Effector CD4-positive, alpha-beta T cell (primary cell): ENCODE measurements at places on chromosomes 7 and 10.

DNA sequence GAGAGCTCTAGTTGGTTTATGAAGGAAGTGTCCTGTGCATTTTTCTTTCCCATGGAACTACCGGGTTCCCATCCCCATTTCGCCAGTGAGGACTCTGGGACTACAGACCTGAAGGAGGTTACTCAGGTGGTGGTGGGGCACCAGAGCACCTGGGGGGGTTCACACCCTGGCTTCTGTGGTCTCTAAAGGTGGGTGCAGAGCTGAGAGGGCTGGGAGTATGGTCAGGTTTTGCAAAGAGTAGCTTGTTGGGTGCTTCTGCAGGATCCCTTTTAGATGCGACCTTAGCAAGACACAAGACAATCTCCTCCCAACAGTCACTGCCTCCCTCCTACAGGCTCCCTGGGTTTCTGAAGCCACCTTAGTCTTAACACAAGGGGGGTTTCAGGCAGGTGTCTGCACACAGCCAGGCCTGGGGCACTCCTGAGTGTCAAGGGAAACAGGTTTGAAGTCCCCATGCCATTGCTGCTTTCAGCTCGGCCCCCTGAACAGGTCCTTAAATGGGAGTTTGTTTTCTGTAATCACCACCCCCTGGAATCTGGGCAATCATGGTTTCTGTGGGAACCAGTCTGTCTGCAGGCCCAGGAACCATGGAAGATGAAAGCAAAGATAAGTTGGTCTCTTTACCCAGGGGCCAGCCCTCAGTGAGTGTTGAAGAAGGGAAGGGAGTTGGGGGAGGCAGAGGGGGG is 9.9 kb upstream of the CXCL12 start:
- DNase-seq, result no peak

GRCh38 chr7:157908006-157908782 is 571.4 kb downstream of the DNAJB6 start:
- DNase-seq, result no peak

DNA sequence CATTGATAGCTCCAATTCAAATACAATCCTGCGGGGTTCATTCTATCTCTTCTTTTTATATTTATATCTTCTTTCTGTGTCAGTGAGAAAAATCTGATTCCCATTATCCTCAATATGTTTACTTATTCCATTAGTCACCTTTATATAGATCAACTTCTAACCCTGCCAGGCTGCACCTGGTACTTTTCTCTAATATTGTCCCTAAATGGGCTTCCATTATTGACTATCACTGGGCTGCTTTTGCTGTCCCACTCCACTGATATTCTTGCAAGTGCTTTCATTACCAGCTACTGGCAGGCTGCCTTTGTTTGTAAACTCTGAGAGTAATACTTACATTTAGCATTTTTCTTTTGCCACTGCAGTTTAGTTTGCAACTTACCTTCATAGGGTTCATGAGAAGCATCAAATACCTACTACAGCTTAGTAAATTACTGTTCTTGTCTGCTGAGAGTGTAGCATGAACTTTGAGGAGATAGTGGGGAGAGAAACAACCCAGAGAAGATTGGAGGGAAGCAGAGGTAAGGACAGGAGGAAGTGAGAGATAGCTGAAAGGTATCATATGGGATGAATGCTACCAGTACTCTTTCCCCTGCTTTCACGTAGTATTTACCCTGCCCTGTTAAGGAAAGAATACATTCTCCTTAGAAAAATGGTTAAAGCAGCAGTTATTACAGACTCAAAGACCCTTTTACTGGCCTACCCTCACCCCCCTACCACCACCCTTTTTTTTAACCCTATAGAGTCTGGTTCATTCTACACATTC is 119.1 kb downstream of the PHTF2 start:
- DNase-seq, result no peak

DNA sequence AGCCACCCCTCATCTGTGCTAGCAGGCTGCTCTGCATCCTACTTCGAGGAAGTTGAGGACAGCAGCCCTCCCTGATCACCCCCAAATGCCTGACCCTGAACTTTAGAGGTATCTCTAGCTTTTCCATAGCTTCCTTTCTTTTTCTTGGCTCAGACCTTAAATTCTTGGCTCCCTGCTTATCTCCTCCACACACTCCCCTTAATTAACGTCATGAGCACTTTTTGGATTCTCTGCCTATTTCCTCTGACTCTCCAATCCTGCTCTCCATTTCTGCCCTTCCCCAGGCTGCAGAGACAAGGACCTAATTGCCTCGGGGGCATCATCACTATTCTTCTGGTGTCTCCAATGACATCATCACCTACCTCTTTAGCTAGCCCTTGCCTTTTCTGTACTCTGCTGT is 40.8 kb upstream of the SEC61G start:
- no peak for DNase-seq

- DNase-seq, result no peak
Measured at GRCh38 chr10:122419876-122420623, 34.4 kb upstream of the ARMS2 start.

- no peak for DNase-seq
Measured at GRCh38 chr10:10600004-10600403, 417.7 kb upstream of the CELF2 start.

DNA sequence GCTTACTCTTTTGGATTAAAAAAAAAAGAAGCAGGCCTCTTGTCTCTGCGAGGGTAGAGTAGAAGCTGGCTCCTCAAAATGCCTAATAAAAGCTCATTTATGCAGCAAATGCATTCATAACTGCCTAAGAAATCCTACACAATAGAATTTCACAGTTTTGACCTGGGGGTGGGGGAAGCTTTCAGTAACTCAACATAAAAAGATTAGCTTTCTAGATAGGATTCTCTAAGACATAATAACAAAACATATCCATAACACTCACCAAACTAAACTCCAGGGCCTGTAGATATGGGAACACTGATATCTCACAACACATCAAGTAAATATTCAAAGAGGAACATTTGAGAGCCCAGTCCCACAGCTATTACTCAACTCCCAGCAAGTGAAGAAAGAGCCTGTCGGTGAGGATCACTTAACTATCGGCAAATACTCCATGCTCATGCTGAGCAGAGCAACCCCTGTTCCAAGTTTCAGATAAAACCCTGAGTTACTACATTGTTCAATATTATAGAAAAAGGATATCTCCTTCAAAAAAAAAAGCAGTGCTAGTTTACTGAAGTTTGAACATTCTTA is 88.1 kb downstream of the COBL start:
- no peak for DNase-seq

DNA sequence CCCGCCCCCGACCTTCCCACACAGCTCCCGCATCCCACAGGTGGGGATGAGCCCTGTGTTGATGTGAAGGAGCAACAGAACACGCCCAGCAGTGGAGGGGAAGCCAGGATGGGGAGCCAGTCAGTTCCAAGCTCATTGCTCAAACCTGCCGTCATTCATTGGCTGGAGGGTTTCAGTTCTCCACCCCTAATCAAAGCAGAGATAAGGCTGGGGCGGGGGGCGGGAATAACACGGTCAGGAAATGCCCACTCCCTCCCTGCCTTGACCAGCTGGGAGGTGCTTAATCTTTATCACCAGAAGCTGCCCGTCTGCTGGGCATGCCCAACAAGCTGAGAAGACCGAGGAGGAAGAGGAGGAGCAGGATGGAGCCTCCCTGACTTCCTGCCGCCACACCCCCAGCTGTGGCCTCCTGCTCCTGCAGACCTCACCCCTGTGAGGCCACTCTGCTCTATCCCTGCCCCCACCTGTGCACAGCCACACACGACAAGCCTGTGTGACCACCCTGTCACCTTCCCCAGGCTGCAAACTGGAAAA is 265.1 kb downstream of the ZEB1 start:
- no peak for DNase-seq

DNA sequence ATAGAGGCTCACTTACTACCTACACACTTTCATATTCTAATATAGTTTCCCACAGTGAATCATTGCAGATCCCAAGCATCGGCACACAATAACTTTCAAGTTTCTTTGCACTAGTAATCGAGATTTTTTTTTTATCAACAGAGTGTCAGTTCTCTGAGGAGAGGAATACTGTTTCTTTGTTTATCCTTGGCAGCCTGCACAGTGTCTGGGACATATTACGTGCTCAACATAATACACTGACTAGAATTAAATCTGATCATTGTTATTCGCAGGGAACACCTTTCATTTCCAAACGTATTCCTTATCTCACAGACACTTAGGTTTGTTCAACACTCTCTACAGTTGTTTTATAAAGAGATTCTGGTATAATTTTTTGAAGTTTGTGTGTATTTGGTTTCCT is 95.3 kb downstream of the CACNA2D1 start:
- no peak for DNase-seq

DNA sequence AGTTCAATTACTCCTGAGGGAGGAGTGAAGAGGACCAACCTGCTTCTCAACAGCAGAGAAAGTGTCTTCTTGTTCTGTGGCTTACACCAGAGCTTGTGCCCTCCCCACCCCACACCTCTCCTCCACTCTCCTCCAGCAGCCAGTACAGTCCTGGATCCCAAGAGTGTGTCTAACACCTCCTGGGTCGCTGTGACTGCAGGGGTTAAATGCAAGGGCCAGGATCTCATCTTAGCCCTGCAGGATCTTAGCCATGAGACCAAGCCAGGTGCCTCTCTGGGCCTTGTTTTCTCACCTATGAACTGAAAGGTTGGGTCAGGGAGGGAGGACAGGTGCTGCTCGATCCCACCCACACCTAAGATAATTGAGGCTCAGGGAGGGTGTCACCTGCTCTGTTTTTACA is 34.5 kb upstream of the MSRB2 start:
- no peak for DNase-seq

GRCh38 chr10:114412907-114413797 is 8.8 kb upstream of the AFAP1L2 start:
- DNase-seq, result no peak

DNA sequence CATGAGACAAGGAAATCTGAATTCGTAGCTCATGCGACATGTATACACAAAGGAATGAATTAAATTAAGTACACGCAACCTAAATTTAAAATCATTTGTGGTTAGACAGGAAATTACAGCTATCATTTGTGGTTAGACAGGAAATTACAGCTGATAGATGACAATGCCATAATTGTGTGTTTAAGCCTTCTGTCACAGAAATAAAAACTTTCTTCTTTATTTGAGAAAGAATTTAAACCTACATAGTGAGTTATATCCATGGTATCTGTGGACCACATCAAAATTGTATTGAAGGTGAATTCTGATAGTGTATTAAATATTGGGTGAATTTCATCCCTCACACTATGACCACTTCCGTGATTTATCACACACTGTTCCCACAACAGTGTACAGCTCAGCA is 362.9 kb downstream of the MAGI2 start:
- no peak for DNase-seq

DNA sequence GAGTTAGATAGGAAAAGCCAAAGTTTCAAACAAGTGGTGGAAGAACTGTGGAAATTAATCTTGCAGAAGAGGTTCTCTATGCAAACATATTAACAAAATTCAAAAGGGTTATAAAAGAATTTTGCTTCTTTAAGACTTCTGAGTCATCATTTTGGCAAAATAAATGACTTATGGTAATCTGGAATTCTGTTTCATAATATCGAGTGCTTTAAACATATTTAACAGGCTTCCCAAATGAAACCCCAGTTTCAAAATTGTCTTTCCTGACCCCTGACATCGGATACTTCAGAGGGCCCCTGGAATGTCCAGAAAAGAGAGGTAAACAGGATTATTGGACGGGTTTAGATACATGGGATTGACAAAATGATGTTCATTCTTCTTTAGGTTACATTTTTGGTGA is 444.6 kb downstream of the HTR7 start:
- no peak for DNase-seq

DNA sequence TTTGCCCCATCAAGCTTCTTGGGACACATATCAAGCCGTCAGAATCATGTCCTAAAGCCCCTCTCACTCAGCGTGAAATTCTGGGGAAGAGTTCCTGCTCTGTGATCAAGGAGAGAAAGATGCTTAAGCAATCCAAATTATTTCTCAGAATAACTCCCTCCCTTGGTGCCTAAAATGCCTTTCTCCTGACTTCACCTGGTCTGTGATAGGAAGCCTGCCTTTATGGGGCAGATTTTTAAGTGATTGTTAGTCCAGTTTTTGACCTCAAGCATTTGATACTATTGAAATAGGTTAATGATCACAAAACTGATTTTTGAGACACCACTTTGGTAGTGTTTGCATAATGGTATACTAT is 76.4 kb upstream of the MAGI2 start:
- DNase-seq, result no peak

DNA sequence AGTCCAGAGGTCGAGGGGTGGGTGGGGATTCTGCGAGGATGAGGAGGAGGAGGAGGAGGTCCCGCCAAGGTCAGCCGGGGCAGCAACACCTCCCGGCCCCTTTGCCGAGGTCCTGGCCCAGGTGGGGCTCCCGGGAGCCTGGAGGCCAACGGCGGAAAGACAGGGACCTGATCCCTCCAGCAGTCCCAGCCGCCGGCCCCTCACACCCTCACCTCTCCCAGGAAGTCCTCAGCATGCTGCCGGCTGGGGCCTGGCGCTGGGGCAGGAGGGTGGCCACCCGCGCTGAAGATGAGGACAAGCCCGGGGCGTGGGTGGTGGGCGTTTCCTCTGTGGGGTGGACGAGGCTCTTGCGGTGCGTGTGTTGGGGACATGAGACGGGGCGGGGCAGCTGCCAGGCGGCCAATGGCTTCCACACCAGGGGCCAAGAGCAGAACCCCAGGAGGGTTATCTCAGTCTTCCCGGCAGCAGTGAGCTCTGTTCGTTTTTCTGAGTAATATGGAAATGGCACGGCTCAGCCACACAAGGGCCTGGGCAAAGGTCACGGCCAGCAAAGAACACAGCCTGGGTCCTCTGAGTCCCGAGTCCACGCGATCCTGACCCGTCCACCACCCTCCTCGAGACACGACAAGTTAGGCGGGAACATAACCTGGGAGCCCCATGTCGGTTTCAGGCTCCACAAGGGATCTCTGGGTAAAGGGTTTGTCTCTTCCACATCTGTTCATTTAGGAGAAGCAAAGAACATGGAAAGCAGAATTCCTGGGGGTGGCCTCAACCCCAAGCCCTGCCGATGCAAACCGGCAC is 82.9 kb upstream of the PDGFA start:
- DNase-seq, result no peak

DNA sequence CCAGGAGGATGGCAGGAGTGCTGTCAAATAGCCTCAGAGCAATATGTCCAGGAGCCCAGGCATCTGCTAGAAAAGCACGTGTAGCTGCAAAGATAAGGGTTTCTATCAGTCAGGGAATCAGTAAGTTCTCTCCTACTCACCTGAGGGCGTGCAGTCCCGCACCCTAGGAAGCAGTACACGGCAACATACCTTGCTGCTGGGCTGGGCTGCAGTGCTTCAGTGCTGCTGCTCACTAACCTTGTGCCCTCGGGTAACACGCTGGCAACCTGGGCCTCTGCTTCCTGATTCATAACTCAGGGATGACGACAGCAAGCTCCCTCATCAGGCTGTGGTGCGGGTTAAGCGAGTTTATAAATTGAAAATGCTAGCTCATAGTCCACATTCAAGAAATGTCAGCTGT is 29.5 kb upstream of the CCNY start:
- DNase-seq, result no peak

DNA sequence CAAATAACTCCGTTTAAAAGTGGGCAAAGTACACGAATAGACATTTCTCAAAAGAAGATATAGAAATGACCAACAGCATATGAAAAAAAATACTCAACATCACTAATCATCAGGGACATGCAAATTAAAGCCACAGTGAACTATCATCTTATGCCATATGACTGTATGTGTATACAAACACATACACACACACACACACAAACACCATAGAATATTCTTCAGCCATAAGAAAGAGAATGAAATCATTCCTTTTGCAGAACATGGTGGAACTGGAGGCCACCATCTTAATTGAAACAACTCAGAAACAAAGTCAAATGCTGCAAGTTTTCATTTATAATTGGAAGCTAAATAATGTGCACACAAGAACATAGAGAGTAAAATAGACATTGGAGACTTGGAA is 1019.4 kb downstream of the KCNMA1 start:
- DNase-seq, result no peak

- DNase-seq, result no peak
Measured at GRCh38 chr7:36346260-36346831, 43.3 kb upstream of the ANLN start.
